Activated T-cell treated with anti-CD3 and anti-CD28 coated beads, Interleukin-2, amount 50 U/mL, for 1 hour (primary cell): ENCODE measurements at places on chromosomes 1 and 21.
A peak's percentile ranks its signal among the peaks of the same experiment; 100 is the strongest.

GRCh38 chr1:164087906-164088453 is 471.0 kb upstream of the PBX1 start:
- no peak for DNase-seq

- no peak for DNase-seq
These were observed 15.5 kb downstream of the LEPR start for GRCh38 chr1:65435987-65436386.

DNA sequence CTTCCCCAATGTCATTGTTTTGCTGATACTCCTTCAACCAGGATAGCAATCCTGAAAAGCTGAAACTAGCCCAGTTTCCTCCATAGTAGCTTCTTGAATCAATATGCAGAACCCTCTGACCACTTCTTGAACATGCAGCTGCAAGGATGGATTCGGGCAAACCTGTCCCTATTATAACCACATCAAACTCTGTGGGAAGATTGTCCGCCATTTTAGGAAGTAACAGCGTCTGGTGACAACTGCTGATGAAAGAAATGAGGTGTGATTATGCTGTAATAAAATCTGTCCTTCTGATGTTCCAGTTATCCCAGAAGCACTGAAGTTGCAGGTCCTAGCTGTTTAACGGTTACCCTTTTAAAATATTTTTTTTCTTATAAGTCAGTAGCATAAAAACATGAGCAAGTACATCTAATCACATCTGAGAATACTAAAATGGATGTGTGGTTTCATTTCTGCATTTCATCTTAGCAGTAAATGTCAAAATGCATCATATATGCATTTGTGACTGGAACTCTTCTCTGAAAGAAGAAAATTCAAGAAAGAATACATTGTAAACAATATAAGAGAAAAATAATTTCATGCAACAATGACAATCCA is 4.5 kb downstream of the CHML start:
- no peak for DNase-seq

DNA sequence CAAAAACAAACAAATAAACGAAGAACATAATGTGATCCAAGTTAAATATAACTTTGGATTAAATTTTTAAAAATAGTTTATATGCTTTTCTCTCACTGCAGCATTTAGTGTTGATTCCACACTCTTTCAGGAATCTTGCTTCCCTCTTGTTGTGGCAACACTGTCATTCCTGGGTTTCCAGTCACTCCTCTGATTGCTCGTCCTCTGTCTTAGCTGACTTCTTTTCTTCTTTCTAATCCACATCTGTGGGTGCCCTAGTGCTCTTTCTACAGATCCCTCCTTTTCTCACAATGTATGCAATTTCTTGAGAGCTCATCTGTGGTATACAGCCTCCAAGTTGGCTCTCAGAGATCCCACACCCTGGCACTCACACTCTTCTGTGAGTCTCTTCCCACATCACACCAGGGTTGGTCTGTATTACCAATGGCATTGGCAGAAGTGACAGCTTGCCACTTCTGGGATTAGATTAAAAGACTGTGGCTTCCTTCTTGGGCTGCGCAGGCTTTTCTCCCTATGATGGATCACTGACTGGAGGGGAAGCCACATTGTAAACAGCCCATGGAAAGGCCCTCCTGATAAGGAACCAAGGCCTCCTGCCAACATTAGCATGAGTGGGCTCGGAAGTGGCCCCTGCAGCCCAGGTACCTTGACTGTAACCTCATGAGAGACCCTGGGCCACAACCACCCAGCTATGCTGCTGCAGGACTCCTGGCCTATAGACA is 11.5 kb upstream of the MYOC start:
- DNase-seq, result no peak

GRCh38 chr1:95006681-95007080 is 66.1 kb downstream of the ALG14 start:
- no peak for DNase-seq

DNA sequence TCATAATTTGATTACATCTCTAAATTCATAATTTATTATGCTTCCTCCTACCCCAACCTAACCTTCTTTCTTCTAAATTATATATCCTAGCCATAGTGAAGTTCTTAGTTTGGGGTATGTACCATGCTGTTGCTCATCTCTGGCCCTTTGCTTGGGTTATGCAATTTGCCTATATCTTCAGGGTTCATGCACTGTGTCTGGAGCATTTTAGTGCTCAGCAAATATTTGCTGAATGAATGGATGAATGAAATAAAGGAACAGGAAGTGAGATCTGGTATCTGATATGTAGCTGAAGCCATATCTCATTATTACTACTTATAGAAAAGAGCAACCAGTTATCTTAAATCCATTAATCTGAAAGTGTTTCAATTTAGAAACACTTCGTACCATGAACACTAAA is 137.6 kb downstream of the GPATCH2 start:
- DNase-seq, result no peak

- DNase-seq, result no peak
These were observed 31.9 kb upstream of the RGS21 start for GRCh38 chr1:192284927-192285326.

GRCh38 chr1:201758499-201759050 is 70.4 kb upstream of the IPO9 start:
- DNase-seq, result no peak

- no peak for DNase-seq
These were observed 16.8 kb upstream of the FAM131C start for GRCh38 chr1:16090076-16090826.

DNA sequence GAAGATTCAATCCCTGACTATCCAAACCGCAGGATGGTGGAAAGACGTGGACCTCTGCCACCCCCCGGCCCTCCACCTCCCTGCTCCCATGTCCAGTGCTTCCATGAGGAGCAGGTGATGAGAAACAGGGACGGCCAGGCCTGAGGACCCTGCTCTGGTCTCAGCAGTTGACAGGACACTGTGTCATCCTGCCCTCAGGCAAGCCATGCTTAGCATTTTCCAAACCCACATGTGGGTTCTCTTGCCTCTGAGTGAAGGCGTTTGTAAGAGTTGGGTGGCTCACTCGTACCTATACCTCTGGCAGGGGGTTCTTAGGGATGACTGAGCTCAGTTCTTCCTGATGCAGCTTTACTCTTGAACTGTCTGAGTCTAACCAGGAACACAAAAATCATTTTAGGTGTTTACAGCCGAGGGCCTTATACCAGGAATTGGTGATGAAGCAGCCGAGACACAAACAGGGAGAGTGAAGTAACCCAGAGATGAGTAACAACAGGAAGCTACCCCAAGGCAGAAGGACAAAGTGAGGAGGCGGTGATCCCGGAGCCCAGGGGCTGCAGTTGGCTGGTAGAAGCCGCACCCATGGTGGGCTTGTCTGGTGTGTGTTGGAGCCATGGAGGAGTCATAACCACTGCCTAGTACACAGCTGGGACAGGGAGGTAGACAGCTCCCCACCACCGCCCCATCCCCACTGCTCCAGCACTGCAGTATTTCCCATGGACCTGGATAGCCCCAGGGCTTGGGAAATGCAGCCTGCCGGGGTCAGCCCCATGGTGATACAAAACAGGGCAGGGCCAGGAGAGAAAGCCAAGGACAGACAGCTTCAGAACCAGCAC is 21.4 kb downstream of the MYBPH start:
- no peak for DNase-seq

GRCh38 chr1:48540587-48540986 is 68.6 kb upstream of the SPATA6 start:
- no peak for DNase-seq

DNA sequence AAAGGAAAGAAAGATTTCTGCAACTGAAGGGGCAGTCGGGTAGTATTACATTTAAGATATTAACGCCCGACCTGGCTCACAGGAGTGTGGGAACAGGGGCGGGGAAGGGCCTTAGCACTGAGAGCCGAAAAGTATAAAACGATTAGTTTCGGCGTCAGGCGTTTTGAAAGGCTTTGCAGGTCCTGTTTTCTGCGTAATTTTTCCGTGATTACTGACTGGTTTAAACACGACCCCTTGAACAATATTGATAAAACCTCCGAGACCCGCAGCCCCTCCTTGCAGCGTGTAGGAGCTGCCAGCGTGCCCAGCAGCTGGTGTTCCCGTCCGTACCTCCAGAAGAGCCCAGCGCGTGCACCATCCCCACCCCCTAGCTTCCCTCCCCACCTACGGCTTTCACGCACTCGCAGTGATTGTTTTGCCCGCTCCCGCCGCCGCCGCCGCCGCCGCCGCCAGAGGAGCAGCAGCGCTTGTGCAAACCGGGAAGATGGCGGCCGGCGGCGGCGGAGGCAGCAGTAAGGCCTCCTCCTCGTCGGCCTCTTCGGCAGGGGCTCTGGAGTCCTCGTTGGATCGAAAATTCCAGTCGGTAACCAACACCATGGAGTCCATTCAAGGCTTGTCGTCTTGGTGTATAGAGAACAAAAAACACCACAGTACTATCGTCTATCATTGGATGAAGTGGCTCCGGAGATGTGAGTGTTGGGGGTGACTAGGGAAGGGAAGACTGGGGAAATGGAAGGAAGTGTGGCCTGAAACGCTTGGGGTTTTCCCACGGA is 470 bp downstream of the RPRD2 start:
- peak; percentile 80 for DNase-seq

- DNase-seq, result peak; percentile 29
These were observed 1.0 kb downstream of the GATAD2B start for GRCh38 chr1:153921803-153922075.

DNA sequence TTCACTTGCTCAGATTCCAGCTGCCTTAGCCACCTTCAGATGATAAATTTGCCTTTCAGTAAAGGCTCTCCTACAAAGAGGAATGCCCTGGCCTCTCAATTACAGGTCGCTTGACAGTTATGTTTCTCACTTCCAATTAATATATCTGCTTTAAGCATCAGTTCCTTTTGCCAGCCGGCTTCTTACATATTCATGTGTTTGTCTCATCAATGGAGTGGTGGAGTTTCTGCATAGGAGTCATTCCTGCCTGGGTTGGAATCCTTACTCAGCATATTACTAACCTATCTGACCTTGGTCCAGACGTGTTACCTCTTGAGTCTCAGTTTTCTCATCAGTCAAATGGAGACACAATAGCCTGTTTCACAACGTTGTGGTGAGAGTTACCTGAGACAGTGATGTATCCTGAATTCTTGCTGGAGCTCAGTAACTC is 9.4 kb upstream of the SESN2 start:
- no peak for DNase-seq

- DNase-seq, result no peak
These were observed 12.7 kb upstream of the CPLANE2 start for GRCh38 chr1:16249596-16250241.

DNA sequence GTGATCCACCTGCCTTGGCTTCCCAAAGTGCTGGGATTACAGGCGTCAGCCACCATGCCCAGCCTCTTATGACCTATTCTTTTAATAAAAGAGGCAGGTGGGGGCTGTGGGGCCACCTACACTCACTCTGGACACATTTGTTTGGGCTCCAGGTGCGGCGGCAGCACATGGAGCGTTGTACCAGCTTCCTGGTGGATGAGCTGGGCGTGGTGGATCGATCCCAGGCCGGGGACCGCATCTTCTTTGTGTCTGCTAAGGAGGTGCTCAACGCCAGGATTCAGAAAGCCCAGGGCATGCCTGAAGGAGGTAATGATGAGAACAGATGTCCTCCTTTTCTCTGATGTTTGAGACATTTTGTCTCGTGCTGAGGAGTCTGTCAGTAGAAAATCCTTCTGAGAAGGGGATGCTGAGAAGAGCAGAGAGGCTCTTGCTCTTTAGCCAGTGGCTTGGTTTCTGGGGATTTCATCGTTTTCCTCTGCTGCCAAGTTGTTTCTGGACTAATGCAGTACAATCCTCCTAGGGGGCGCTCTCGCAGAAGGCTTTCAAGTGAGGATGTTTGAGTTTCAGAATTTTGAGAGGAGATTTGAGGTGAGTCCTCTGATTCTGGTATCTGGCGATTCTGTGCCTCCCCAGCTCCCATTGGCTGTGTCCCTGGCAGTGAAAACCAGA is 17.9 kb upstream of the MIIP start:
- DNase-seq, result peak; percentile 28

- DNase-seq, result no peak
These were observed 322.4 kb upstream of the DEPDC1 start for GRCh38 chr1:68819190-68819829.

DNA sequence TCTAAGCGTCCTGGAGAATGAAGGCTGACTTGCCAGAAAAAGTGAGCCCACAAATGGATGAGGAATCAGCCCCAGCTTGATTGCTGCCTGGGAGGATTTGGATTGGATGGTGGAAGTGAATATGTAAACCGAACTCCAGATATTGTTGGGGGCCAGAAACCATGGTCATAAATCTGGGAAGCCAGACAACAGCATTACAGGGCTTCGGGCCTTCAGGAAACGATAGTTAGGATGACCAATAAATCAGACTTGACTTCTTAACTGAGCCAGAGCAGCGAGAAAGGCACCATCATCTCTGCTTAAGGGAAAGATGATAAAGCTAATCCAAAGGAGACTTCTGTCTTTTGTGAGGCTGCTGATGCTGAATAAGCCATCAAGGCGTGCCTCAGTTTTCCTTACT is 26.6 kb downstream of the FAM78B start:
- no peak for DNase-seq

DNA sequence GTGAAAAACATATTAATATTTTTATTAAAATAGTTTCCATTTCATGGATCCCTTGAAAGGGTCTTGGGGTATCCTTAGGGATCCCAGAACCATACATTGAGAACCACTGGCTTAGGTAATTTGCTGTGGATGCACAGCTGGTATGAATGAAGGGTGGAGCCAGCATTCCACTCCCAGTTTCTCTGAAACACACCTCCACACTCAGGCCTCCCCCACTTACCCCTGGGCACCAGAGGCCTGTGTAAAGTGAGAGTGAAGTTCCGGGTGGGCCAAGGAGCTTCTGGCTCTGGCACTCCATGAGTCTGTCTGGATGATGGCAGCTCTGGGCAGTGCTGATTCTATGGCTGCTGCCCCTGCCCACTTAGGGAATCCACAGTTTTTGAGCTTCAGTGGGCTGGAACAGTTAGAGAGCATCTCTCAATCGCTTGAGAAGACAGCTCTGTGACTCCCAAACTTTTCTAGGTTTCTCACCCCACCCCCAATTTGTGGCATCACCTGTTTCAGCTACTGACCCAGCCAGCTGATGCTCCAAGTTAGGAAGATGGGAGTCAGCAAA is 57.8 kb upstream of the CD1D start:
- DNase-seq, result no peak

- DNase-seq, result no peak
These were observed at the start of gene FOXE3 for GRCh38 chr1:47415728-47416318. TSS of gene FOXE3 (plus strand) at chr1:47416285. CDS start at chr1:47416316, 31 bp downstream.

- no peak for DNase-seq
These were observed 33.7 kb downstream of the PSEN2 start for GRCh38 chr1:226903819-226904716.

GRCh38 chr1:229671310-229671709 is 45.3 kb downstream of the URB2 start:
- DNase-seq, result no peak

DNA sequence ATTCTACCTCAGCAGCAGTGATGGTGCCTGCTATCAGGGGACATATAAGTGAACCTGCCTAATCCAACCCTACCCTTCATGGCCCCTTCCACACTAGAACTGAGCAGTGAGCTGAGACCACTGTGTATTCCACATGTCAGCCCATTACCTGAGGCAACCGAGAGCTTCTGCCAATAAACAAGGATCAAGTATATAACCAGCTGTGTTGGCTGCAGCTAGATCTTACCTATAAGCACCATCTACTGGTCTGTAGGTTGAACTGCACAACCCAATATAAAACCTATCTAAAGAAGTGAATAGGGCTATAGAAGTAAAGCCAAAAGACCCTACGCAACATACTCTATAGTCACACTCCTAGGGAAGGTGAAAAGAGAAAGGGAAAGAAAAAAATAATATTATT is 376.9 kb downstream of the HHIPL2 start:
- no peak for DNase-seq

- DNase-seq, result peak; percentile 92
These were observed at the start of gene SLC50A1 for GRCh38 chr1:155135415-155136028. TSS of gene SLC50A1 (plus strand) at chr1:155135852. CDS start at chr1:155135912, 60 bp downstream.
